ENCODE measurements at places on chromosomes 11 and 22.
A peak's percentile ranks its signal among the peaks of the same experiment; 100 is the strongest.

- peaks cover 29% of the 10 kb centered on the region for H3K4me1 ChIP-seq
- no peak overlapping the region for H3K27ac ChIP-seq
- H3K4me3 ChIP-seq: peak overlapping the region; percentile 96
- no peaks in the 10 kb centered on the region for H3K27me3 ChIP-seq
- no peak for DNase-seq
- H3K36me3 ChIP-seq: peaks cover 18% of the 10 kb centered on the region
Observed at GRCh38 chr11:3056296-3057068, 741 bp downstream of the CARS1 start.

DNA sequence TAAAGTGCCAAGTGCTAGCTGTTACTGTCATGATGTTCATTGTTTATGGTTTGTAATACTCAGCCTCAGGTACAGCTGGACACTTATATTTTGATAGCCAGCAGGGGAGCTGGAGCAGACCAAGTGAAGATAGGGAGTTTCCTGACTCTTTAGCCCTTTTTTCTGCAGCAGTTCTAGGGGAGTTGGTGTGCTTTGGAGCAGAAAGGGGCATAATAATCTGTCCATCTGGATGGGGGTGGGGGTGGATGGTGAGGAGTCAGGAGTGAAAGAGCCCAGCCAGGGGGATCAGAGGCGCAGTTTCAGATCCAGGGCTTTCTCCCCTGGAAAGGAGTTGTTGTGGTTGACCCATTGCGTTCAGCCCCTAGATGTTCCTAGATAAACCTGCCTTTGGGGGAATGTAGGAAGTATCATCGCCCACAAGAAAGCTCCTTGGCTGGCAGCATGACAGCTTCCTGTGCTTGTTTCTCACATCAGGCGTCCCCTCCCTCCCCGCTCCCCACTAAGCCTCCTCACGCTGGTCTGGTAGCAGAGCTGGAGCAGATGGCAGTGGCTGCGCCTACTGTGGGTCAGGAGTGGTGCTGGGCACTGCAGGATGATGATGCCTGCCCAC lies 41.9 kb downstream of the MED15 start:
- no peak for DNase-seq
- H3K4me1 ChIP-seq: peaks cover 53% of the 10 kb centered on the region
- peaks cover 27% of the 10 kb centered on the region for H3K36me3 ChIP-seq
- no peaks in the 10 kb centered on the region for H3K27me3 ChIP-seq
- no peak overlapping the region for H3K4me3 ChIP-seq

DNA sequence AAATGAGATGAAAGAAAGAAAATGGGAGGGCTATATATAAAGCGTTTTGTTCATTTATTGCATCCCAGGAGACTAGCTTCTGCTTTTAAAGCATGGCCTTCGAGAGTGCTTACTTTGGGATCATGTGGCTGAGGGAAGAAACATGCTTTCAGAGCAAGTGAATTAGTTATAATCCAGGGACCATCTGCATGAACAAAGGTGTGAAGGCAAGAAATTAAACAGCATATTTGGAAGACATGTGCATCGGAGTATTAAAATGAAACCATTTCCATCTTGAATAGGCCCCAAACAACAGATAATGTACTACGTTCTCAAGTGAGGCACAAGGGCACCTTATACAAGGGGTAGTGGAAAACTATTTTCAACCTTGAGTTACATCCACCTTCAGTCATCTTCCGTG lies 51.4 kb downstream of the ZBTB44 start:
- H3K36me3 ChIP-seq: peaks cover 46% of the 10 kb centered on the region
- H3K27me3 ChIP-seq: no peaks in the 10 kb centered on the region
- no peak overlapping the region for H3K27ac ChIP-seq
- DNase-seq: no peak

GRCh38 chr11:8328231-8328794 lies 64.6 kb upstream of the LMO1 start:
- no peak for DNase-seq
- peaks cover 28% of the 10 kb centered on the region for H3K4me1 ChIP-seq
- H3K36me3 ChIP-seq: no peaks in the 10 kb centered on the region

DNA sequence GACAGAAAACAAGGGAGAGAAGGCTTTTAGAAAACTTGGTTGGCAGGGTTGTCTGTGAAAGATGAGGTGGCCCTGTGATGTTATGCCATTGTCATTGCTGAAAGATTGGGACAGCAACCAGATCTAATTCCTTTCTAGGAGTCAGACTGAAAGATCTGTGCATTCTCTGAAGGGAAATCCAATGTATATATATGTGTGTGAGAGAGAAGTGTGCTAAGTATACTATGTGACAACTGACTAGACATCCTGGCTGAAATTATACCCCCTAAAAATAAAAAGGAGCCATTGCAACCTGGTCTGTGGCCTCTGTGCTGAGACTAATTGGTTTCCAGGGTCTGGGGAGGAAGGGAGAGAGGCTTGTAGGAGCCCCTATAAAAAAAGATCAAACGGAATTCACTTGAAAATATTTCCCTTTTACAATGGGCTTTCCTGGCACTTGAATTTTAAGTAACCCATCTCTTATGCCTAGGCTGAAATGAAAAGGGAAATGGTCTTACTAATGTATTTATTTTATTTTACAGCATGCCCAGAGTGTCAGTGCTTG lies 1.2 kb upstream of the MPPED2 start:
- no peak overlapping the region for H3K4me3 ChIP-seq
- peaks cover 27% of the 10 kb centered on the region for H3K4me1 ChIP-seq
- no peak for DNase-seq
- H3K36me3 ChIP-seq: peaks cover 4% of the 10 kb centered on the region
- peaks cover 51% of the 10 kb centered on the region for H3K27me3 ChIP-seq
- no peak overlapping the region for H3K27ac ChIP-seq

- no peaks in the 10 kb centered on the region for H3K27me3 ChIP-seq
- H3K27ac ChIP-seq: no peak overlapping the region
- no peak overlapping the region for H3K4me3 ChIP-seq
- no peaks in the 10 kb centered on the region for H3K36me3 ChIP-seq
- no peaks in the 10 kb centered on the region for H3K4me1 ChIP-seq
- no peak for DNase-seq
Observed at GRCh38 chr11:9099617-9100016, 8.2 kb upstream of the SCUBE2 start.

GRCh38 chr11:85595285-85595884 lies 31.8 kb downstream of the DLG2 start:
- no peaks in the 10 kb centered on the region for H3K36me3 ChIP-seq
- no peak overlapping the region for H3K4me3 ChIP-seq
- DNase-seq: peak; percentile 60
- H3K27ac ChIP-seq: no peak overlapping the region

DNA sequence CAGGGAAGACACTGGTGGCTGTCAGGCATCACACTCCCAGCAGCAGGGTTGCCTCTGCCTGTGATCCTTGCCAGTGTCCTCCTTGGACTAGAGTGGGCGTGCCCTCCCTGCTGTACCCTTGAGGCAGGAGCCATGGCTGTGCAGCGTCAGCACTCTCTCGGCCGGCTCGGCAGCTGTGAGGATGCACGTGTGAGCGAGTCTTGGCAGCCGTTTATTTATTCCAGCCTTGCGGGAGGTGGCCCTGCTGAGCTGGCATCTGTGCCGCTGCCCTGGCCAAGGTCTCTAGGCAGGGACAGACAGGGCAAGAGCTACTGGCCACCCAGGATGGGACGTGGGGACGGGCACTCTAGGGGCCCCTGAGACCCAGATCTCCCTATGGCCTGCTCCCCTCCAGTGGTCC lies 33.9 kb downstream of the TSPAN4 start:
- no peak for DNase-seq
- H3K4me1 ChIP-seq: peaks cover 27% of the 10 kb centered on the region
- no peaks in the 10 kb centered on the region for H3K27me3 ChIP-seq
- no peak overlapping the region for H3K4me3 ChIP-seq

DNA sequence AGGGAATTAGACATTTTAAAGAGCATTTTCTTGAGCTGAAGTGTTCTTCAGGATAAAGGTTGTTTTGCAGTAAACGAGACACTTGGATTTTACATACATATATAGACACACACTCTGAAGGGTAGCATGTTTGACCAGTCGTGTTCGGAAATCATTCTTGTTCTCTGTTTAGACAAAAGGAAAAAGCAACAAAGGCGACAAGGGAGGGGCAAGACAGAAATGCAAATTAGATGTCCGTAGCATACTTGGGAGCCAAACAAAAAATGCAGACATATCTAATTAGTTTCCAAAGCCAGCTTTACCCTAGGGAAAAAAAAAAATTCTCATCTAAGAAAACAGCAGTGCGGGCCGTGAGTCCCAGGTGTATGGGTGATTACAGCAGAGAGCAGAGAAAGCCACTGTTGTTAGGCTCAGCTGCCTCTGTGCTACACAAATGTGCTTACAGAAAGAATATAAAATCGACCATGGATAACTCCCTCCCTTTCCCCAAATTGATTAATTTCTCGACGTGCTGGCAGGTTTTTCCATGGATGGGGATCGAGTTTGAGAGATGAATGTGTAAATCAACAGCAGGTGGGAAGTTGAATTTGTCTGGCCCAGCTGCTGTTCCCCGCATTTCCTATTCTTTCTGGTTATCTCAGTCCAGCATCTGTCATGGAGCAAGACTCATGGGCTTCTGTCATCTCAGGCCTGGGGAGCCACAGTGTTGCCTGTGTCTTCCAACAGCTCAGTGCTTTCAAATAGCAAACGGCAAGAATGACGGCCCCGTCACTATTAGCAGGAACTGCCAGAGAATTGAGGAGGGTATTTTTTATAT lies 176.5 kb upstream of the TTC12 start:
- H3K36me3 ChIP-seq: no peaks in the 10 kb centered on the region
- H3K27me3 ChIP-seq: peaks cover 32% of the 10 kb centered on the region
- DNase-seq: no peak
- no peaks in the 10 kb centered on the region for H3K4me1 ChIP-seq
- no peak overlapping the region for H3K4me3 ChIP-seq
- H3K27ac ChIP-seq: no peak overlapping the region

DNA sequence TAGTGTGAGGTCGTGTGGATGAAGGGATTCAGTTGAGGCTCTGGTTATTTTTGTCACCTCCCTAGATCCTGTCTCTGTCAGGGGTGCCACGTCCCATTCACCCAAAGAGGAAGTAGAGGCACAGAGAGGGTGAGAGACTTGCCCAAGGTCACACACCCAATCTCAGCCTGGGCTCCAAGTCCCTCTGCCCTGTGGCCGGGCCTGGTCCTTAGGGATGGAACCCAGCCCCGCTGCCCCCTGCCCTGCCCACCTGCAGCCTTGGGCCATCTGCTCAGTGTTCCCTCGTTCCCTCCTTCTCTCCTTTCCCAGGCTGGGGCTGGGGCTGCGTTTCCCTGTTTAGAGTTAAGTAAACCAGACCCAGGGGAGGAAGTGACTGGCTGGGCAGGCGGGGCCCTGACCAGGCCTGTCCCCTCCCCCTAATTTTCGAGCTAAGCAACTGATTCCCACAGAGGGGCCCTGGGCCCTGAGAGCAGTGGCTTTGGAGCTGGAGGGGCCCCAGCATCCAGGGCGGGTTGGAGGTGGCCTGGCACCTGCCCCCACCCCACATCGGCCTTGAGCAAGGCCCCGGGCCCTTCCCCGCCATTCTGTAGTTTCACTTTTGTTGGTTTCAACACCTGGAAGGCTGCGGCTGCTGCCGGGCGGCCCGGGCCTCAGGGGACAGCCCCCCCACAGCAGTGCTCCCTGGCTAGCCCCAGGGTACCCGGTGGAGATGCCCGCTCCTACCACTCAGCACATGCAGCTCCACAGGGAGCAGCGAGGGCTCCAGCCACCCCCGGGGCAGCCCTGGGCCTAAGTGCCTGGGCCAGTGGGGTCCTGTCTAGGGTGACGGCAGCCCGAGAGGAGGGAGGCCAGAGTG lies 1.5 kb downstream of the TCIRG1 start:
- H3K4me1 ChIP-seq: peaks cover 70% of the 10 kb centered on the region
- peak; percentile 90 for DNase-seq
- peak overlapping the region; percentile 73 for H3K27ac ChIP-seq
- H3K36me3 ChIP-seq: peaks cover 58% of the 10 kb centered on the region
- H3K4me3 ChIP-seq: peak overlapping the region; percentile 52
- H3K27me3 ChIP-seq: no peaks in the 10 kb centered on the region

GRCh38 chr22:17980638-17981051 lies 43.7 kb downstream of the MICAL3 start:
- H3K27ac ChIP-seq: no peak overlapping the region
- H3K4me3 ChIP-seq: no peak overlapping the region
- no peak for DNase-seq

DNA sequence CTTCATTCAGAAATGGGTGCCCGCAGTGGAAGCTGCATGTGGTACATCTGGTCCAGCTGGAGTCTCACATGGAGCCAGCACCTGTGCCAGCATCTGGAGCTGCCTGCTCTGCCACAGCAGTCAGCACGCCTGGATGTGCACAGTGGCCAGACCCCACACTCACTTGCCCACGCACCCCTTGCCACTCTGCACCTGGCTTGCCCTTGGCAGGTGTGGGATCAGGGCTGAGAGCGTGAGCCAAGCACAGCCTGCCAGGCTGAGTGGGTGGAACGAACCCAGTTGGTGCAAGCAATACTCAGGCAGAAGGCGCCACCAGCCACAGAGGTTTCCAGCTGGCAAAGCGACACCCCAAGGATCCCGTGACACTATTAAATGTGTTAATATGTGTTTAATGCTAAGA lies 95.5 kb upstream of the AMOTL1 start:
- H3K27ac ChIP-seq: no peak overlapping the region
- no peaks in the 10 kb centered on the region for H3K27me3 ChIP-seq
- DNase-seq: no peak
- H3K36me3 ChIP-seq: no peaks in the 10 kb centered on the region
- H3K4me1 ChIP-seq: peaks cover 11% of the 10 kb centered on the region

DNA sequence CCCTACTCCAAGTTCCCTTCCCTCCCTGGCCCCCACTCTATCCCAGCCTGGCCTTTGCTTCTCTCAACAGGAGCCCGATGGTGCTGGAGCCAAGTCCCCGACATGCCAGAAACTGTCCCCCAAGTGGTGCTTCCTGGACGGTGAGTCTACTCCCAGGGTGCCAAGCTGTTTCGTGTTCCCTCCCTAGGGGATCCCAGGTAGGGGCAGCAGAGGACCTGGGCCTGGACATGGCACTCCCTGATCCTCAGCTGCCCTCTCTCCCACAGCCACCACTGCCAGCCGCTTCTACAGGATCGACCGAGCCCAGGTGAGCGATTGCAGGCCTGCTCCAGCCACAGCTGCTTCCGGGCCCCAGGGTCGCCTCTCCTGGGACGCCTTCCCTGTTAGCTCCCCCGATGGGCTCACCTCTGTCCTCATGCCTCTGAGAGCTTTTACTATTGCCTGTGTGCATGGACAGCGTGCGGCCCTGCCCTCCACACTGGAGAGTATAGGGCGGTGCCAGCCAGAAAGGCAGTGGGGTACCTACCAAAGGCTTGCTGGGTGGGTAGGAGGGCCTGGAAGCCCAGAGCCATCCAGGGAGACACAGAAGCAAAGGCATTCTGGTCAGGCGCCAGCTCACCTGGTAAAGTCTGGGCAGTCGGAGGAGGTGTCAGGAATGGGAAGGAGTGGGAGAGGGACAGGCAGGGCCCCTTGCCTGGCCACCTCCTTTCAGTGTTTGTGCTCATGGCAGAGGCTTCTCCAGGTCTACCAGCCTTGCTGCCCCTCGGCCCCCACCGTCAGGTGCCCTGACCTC lies 5.0 kb upstream of the MDK start:
- DNase-seq: no peak
- H3K27me3 ChIP-seq: no peaks in the 10 kb centered on the region
- peaks cover 36% of the 10 kb centered on the region for H3K4me1 ChIP-seq

Measured in mesenchymal stem cell (in vitro differentiated cells and primary cell).